GM23248 (cell line): ENCODE measurements at places on chromosomes 6 and 20.

GRCh38 chr6:93677264-93677965 lies 258.1 kb upstream of the EPHA7 start:
- no peak for DNase-seq

DNA sequence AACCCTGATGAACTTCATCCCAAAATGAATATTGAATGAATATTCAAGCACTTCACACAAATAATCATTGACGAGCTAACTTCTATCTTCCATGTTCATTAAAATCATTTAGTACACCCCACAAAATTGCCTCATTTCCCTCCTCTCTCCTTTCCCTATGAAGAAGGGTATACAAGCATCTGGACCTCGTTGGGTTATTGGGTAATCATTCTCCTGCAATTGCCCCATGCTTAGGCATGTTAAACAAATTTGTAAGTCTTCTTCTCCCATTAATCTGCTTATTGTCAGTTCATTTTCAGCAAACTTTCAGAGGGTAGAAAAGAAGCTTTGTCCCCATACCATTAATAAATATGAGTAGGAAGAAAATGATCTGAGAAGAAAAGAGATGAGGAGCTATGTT lies 27.6 kb downstream of the PRKN start:
- DNase-seq = no peak

DNA sequence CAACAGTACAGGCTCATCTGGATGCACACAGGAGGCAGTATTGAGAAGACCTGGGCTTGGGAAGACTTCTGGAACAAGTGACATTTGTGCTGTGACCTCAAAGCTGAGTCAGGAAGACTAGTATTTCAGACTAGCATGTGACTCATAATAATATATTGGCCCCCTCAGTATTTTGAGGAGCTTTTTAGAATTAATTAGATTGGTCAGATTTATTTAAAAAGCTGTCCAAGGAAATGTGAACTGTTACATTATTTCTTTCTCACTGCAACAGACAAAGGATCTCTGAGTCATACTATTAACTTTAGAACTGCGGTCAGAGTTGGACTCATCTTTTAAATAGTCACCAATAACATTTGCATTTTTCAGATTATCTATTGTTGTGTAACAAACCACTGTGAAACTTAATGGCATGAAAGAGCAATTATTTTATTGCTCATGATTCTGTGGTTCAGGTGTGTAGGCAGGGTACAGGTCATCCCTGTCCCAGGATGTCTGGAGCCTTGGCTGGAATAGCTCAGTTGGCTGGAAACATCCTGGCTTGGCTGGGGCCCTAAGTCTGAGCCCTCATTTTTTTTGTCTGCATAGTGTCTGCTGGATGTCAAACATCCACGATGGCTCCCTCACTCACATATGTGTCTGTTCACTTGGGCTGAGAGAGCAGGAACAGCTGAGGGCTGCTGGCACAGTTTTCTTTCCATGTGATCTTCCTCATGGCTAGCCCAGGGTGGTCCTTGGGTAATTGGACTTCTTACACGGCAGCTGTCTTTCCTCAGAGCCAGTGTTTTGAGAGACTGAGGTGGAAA lies 46.9 kb downstream of the MAP3K4 start:
- peak; percentile 97 for DNase-seq

GRCh38 chr6:10175362-10175761 lies 239.5 kb downstream of the TFAP2A start:
- no peak for DNase-seq

- no peak for DNase-seq
These were observed 70.6 kb upstream of the PMEPA1 start for GRCh38 chr20:57780398-57780797.
